ENCODE measurements at places on chromosomes 5 and 9.

DNA sequence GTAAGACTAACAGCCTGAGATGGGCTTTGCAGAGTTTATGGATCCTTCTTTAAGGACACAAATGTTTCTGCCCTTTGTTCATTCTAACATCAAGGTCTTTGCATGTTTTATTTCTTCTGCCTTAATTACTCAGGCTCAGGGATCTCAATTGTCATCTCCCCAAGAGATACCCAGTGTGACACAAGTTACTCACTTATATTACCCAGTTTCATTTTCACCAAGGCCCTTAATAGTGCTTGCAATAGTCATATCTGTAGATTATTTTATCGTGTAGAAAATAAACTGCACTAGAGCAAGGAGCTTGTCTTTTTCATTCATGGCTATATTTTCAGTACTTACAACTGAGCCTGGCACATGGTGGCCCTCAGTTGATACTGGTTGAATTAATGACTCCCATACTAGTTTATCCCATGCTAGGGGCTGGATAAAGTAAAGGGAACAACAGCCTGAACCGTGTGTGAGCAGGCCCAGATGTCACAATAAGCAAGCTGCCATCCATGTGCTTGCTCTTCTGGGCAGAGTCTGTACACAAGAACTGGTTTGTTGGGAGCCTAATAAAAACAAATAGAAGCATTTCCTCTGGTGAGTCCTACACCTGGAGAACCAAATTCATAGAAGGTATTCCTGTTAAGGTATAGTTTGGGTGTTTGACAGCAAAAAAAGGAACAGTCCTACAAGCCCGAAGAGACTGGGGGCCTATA, 112.5 kb upstream of the CD180 start:
- no peak for DNase-seq

GRCh38 chr5:141494761-141495452, 6.0 kb downstream of the PCDHGC5 start:
- no peak for DNase-seq

- no peak for DNase-seq
Measured at GRCh38 chr9:35813434-35814105, 1.3 kb downstream of the HINT2 start.

DNA sequence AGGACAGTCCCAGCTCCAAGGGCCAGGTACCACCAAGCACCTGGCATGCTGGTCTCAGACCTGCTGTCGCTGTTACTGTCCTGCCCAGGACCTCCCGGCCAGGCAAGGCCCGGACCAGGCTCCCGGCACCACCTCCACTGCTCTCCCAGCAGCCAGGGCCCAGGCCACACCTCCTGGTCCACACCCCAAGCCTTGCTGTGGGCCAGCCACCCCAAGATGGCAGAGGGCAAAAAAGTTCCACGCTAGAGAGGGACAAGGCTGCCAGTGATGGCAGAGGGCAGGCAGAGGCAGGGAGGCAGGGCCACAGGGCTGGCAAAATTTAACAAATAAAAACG, 1.1 kb downstream of the DNLZ start:
- no peak for DNase-seq

- no peak for DNase-seq
Measured at GRCh38 chr9:17005056-17005823, 129.6 kb upstream of the CNTLN start.

GRCh38 chr9:101691657-101692056, 46.8 kb downstream of the GRIN3A start:
- no peak for DNase-seq

- no peak for DNase-seq
Measured at GRCh38 chr9:30078195-30078594, 2306.2 kb upstream of the ACO1 start.
